ENCODE measurements at places on chromosomes 7 and 10.

DNA sequence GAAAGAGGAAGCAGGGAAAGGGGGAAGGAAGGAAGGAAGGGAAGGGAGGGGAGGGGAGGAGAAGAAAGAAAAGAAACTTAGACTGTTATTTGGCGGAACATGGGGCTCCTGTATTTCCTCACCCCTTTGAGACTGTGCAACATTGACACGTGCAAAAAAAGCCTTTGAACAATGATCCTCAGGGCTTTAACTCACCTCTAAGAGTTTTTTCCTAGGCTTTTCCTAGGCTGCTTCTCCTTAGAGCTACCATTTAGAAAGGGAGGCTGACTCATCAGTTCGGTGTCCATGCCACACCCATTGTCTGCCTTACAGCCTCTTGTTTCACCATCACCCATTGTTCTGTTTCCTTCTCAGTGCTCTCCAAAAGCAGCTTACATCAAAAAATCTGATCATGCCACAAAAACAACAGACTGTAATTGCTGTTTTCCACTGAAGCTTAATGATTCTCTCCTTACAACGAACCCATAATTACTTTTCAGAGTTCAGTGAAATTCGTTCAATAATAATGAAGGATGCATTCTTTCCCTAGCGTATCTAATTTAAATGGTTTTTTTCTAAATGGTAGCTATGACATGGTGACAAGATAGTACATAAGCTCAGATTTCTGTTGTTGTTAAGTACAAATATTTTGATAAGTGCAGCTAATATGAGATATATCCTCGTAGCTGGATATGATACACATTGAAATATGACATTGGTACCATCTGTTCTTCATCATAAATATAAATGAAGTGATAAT lies 90.8 kb downstream of the PRLHR start:
- no peak for DNase-seq

DNA sequence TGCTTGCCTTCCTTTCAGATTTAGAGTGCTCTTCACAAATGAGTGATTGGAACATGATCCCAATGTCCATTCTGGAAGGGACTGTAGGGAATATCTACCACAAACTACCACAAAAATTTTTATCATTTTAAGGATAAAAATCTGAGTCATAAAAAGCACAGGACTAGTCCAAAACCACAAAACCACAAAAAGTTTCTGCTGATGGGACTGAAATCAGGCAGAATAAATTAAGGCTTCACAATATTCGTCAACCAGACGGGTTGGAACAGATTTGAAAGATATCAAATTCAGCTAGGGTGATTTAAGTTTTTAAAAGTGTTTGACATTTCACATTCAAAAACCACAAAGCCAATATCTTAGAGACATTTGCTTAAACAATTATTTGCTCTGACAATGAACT lies 100.1 kb upstream of the PTN start:
- DNase-seq = no peak

GRCh38 chr7:66099232-66099550 lies 15.5 kb upstream of the CRCP start:
- no peak for DNase-seq

- no peak for DNase-seq
Measured at GRCh38 chr10:18719811-18720210, 60.6 kb downstream of the ARL5B start.

DNA sequence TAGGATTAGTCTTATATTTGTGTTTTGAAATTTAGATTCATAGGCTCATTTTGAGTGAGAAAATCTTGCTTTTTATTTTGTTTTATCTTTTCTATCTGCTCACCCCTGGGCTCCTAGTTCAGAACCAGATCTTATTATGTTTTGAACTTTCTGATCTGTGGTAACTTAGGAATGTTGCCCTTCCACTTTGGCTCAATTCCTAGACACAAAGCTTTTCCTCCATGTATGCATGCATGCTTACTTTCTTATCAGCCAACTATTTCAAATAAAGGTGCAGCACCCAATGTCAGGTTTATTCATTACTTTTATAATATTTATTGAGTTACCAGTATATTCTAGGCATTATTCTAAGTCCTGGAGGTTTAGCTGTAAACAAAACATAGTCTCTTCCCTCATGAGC lies 374.8 kb upstream of the KIAA1217 start:
- no peak for DNase-seq

GRCh38 chr10:125994601-125995000 lies 98.2 kb downstream of the FANK1 start:
- no peak for DNase-seq

- DNase-seq = no peak
Measured at GRCh38 chr7:41699516-41699915, 3.4 kb downstream of the INHBA start.

DNA sequence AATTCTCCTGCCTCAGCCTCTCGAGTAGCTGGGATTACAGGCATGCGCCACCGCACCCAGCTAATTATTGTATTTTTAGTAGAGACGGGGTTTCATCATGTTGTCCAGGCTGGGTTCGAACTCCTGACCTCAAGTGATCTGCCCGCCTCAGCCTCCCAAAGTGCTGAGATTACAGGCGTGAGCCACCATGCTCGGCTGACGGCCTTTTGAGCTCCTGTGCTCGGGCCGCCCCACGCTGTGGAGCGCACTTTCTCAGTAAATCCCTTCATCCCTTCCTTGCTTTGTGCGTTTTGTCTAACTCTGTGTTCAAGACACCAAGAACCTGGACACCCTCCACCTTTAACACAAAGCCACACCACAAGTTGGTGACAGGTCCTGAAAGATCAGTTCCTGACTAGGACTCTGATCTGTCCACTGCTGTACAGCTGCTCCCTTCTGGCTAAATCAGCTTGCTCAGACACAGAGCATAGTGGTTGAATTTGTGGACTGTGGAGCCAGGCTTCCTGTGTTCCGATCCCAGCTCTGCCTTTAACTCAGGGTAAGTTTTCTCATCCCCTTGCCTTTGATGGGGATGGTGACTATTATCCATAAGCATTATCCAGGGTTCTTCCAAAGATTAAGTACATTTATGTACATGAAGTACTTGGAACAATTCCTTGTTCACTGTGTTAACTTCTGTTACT lies 20.1 kb downstream of the CHST3 start:
- no peak for DNase-seq

- no peak for DNase-seq
Measured at GRCh38 chr7:143355450-143356385, 6.8 kb downstream of the FAM131B start.

- DNase-seq = no peak
Measured at GRCh38 chr10:127797339-127797738, 60.4 kb downstream of the FOXI2 start.

DNA sequence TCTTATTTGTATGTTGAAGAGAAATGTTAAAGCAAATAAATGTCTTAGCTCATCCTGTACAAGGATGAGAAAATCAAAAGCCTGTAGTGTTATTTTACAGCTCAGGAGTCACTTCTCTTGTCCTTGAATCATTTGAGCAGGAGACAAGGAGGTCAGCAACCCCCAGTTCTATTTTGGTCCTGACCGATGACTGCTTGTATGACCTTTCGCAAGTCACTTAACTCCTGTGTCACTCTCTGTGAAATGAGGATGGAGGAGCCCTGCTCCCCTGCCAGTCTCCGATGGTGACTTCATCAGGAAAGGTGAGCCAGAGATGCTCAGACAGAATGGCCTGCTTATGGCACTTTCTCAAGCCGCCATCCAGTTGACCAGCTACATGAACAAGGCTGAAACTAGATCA lies 101.0 kb downstream of the CELF2 start:
- no peak for DNase-seq

- DNase-seq = no peak
Measured at GRCh38 chr7:75968561-75969001, 25.8 kb downstream of the TMEM120A start.

GRCh38 chr7:116955801-116956476 lies 2.6 kb downstream of the ST7 start:
- no peak for DNase-seq

- no peak for DNase-seq
Measured at GRCh38 chr10:80132299-80133139, at the start of gene PLAC9. TSS of gene PLAC9 (plus strand) at chr10:80132730. CDS start at chr10:80132763, 33 bp downstream.
